ENCODE measurements at places on chromosomes 11 and 22. TPM values are rescaled to one million over a fixed set of nuclear protein-coding genes. Genes with fewer than 3 reads are reported as not detected.

SYCE3 gene
- not detected for total RNA-seq

NPAS4 gene
- 1.3 TPM for total RNA-seq

LRRC4C gene
- not detected for total RNA-seq

DRICH1 gene
- not detected for total RNA-seq

P2RX3 gene
- not detected for total RNA-seq

DNA sequence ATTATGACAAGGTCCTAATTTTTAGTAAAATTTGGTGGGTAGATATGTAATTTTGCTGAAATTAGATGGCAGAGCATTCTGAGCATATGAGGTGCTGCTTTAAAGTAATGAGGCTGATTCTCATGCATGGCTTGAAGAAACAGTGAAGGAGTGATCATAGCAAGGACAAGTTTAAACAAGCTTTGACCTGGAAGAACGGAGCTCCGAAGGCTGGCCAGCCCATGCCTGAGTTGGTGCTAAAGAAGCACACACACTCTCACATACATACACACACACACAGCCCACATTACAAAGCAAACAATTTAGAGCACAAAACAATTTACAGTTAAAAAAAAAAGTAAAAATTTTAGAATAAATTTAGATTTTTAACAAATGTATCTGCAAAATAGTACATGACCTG lies 150.7 kb downstream of the DCDC1 start:
- DNase-seq, result no peak

DNA sequence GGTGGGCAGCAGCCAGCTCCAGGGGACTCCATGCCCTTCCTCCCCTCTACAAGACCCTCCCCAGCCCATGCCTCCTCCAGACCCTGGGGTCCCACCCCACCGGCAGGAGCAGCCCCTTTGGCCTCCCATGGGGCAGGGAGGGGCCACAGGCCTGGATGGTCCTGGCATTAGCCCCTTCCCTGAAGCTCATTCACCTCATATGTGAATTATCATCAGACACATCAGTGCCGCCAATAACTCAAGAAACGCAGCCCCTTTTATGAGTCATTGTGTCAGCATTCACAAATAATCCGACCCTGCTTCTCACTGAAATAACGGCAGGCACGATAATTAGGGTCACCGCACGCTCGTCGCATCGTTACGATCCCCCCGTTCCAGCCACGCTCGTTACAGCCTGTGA lies 124.2 kb downstream of the BRD1 start:
- DNase-seq, result peak; percentile 39

- DNase-seq, result no peak
Observed at GRCh38 chr11:102626676-102627075, 1.5 kb upstream of the MMP20 start.

- DNase-seq, result no peak
Observed at GRCh38 chr11:129814244-129815014, 1.2 kb upstream of the TMEM45B start.

GRCh38 chr11:30326114-30326778 lies 3.3 kb downstream of the ARL14EP start:
- no peak for DNase-seq

GRCh38 chr22:48492366-48493320 lies 1335.0 kb downstream of the BRD1 start:
- peak; percentile 77 for DNase-seq

GRCh38 chr11:32781721-32782120 lies 12.7 kb downstream of the CCDC73 start:
- DNase-seq, result no peak

DNA sequence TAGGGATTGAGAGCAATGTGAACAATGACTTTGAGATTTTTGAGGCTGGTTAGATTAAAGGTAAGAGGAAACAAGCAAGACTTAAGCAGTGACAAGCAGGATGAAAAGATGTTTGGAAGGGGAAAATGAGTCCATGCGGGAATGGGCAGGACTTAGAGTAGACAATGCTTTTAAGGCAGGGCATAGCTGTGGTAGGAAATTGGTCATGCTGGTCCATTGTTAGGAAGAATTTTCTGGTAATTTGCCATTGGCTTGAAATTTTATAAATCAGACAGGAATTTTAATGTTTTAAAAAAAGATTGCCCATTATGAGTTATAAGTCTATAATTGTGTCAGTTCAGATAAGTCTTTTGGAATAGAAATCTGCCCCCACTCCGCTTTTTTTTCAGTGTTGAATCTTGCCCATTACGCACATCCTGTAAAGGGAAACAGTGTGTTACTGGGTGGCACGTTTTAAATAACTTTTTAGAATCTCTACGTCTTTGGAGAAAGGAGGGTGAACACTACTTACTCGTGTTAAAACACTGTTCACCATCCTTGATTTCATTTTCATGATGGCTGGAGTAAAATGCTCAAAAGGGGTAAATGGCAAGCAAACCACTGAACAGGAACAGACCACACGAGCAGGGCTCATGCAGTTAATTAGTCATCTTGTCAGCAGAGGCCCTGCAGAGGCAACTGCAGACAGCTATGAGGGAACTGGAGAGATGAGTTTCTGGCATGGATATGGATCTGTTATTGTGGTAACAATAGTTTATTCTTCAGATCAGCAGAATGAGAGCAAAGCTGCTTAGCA lies 25.0 kb downstream of the SWAP70 start:
- peak; percentile 85 for DNase-seq

DNA sequence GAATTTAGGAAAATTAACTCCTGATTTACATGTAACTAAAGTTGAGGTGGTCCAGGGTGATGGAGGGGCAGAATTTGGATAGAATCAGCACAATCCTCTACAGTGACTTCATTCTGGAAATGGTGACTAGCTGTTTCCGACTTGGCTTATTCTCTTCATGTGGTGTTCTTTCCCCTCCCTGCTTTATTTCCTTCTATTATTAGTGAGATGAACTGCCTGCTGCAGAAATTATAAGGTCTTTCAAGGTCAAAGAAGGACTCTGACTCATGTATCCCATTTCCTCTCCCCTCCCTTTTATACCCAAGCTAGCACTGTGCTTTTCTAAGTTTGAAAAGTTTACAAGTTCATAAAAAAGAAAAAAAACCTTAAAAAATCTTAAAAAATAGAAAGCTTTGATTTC lies 12.2 kb upstream of the MRPL17 start:
- no peak for DNase-seq

DNA sequence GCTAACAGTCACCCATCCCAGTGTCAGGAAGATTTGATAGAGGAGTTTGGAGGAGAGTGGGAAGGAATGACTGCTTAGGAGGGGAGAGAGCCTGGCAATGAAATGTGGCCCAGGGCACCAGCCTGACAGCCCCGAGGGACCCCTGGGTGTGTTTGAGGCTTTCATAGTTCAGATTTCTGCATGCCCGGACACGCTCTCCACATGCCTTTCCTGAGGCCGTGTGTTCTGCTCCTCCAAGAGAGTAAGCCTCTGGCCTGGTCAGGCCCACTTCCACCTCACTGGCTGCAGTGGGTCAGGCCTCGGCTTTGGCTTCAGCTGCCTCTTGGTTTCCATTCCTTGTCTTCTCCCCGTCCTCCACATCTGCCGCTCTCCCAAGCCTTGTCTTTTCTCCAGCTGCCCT lies 78.4 kb downstream of the C22orf31 start:
- DNase-seq, result no peak

DNA sequence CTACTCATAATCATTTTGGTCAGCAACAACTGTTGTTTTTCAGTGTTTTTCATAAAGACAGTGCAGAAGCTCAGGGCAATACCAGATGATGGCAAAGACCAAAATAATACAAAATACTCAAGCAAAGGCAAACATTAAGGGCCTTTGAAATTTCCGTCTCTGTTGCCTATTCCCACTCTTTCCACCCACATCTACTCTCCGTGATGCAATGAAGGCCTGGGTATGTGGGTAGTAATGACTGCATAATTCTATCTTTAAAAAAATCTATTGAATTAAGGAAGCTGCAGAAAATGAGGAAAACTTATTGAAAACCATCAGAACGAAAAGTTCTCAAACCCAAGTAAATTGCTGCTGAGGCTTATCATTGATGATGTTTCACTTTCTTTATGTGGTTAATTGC lies 203.3 kb downstream of the MAML2 start:
- no peak for DNase-seq

DNA sequence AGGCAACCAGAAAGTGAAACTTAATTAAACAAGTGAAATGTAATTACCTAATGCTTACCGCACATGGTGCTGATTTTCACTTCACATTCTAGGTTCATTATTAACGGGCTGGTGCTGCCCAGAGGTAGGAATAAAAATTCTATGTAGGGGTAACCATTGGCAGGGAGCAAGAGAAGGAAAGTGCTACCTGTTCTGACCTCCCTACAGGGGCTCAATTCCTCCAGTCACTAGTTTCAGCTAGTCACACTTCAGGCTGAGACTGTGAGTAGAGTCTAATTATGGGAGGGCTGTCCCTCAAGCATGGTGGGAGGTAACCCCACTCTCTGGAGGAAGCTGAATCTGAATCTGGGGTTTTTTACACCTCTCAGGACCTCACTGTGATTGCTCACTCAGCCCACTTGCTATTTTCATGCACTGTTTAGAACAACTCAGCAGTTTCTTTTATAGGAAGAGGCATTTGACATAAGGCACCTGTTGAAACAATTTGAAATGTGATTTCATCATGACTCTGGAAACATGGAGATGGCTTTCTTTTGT lies 75.4 kb downstream of the MAML2 start:
- DNase-seq, result no peak

All from SJSA1 (cell line).